ENCODE measurements at places on chromosomes 7 and 10.

DNA sequence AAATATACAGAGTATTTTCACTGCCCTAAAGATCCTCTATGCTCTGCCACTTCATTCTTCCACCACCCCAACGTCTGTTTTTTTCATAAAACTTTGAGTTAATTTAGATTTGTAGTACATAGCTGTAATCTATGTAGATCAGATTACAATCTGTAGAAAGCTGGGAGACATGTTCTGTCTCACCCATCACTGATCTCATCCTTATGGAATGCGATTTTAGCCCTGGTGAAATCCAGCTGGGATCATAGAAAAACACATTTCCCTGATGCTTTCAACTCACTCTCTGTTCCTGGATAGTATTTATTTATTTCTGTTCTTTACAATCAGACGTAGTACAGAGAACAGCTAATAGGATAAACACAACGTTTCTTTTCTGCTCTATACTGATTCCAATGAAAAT, 521.0 kb downstream of the KIF20B start:
- DNase-seq: peak; percentile 76

DNA sequence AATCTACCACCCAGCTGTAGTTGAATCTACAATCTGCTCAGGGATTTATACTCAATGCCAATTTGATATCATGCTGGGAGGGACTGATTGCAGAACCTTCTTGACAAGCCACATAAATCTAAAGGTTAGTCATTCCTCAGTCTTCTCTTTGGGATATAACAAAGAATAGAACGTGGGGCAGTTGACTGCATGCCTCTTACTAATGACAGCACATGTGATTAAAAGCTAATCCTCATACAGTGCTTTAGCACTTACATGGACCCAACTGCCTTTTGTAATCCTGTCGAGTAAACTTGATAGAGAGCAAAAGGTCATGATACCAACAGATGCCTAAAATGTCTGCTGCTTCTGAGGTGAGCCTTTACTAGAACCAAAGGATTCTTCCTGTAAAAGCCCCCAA, 12.3 kb downstream of the KLHL7 start:
- DNase-seq: no peak

DNA sequence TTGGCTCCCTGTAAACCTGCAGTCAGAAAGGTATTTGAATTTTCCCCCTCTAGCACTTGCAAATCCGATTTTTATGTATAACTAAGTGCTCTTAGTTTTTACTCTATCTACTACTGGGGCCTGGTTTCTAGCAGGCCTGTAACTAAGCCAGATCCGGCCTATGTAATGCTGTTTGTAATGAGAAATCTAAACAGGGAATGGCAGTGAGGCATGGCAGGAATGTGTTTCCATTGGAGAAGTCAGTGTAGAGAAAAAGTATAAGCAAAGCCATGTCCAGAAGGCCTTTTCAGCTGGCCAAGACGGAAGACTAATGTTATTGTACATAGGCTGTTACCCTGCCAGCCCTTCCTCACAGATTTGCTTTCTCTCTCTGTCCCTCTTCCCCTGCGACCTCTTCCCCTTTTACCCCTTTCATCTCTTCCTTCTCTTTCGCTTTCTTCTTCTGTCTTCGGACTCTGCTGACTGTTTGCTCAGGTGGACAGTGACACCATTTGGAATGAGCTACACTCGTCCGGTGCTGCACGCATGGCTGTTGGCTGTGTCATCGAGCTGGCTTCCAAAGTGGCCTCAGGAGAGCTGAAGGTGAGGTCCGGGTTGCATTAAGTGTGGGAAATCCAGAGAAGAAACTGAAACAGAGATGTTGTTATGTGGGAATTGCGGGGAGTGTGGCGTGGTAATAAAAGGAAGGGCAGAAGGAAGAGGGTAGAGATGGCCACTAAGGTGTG, 297.5 kb downstream of the HDAC9 start:
- peak; percentile 77 for DNase-seq

DNA sequence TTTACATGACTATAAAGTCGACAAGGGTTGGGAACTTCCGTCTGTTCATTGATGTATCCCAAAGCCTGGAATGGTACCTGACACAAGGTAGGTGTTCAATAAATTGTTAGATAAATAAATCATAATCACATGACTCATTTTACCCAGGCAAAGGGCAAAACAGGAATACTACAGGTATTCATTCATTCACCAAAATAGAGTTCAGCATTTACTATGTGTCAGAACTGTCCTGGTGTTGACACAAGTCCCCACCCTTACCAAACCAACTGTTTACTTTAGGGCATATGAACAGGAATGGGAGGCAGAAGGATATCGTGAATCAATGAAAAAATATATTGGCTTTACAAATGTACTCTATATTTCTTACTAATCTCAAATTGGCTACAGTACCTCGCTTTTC, 666 bp upstream of the YAE1 start:
- no peak for DNase-seq

DNA sequence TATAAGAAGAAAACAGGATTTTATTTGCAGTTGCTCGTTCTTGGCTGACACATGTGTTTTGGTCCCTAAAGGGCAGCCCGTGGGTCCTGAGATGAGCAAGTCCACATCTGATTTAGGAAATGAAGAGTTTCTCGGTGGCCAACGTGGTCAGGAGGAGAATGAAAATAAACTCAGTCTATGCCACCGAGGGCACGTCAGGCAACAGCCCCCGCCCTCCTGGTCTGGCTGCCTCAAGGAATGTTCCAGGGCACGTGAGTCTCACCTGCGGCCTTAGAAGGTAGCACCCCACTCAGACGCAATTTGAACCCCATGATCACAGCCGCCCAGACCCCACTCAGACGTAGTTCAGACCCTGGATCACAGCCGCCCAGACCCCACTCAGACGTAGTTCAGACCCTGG, 197.2 kb downstream of the ADARB2 start:
- no peak for DNase-seq

- no peak for DNase-seq
Observed at GRCh38 chr10:11685787-11686218, 56.4 kb upstream of the ECHDC3 start.

DNA sequence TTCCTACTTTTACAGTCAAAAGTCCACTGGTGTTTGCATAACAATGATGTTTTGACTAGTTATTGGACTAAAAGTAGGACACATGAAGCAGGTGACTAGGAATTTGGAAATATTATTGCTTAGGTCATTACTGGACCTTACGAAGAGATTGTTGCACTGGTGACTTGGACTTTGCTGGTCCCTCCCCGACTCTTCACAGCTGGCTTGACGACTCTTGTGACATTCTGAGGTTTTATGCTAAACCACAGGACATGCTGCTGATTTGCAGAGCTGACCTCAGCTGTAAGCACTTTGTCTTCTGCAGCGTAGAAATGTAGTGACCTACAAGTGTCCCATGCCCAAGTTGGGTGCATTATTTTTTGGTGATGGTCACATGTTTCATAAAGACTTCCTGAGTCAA, 21.9 kb downstream of the PCBD1 start:
- DNase-seq: no peak

DNA sequence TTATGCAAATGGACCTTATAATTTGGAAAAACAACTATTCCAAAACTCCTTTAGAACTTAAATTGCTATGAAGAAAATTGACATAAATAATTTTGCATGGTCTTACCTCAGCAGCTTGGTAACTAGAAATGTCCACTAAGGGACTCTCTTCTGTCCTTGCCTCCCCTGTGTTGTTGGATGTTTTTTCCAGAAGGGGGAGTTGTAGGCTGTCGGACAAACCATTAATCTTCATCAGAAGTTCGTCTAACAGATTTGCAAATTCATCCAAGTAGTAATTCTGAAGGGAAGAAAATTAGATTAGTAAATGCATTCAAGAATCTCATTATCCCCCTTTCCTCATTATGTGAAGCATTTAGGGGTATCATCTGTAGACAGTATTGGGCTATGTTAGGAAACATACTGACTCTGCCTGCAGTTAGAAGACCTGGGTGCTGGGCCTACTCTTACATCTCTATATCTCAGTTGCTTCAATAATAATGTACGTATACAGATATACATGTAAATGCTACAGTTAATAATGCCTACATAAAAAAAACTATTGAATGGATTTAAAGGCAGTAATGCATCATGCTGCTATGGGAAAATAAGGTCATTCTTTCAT, 155.6 kb downstream of the PKD1L1 start:
- no peak for DNase-seq

DNA sequence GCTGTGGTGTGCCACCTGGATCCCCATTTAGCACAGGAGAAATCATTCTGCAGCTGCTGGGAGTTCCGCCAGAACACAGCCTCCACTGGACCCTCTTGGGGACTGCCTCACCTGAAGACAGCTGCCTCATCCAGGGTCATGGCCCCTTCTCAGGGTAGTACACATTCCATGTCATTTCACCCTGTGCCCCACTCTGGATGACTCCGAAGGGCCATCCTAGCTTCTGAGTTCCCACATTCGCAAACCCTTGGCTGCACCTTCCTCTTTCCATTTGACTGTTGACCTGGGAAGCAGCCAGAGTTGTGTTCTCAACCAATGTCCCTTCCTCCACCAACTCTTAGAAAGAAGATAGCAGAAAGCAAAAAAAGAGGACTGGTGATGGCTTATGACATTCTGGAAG, 125.6 kb upstream of the TBX20 start:
- DNase-seq: no peak

DNA sequence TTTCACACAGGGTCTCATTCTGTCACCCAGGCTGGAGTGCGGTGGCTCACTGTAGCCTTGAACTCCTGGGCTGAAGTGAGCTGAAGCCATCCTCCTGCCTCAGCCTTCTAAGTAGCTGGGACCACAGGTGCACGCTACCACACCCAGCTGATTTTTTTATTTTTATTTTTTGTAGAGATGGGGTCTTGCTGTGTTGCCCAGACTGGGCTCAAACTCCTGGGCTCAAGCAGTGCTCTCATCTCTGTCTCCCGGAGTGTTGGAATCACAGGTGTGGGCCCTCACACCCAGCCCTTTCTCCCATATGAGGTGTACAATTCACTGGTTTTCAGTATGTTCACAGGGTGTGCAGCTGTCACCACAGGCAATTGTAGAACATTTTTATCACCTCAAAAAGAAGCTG, 5.2 kb downstream of the INPP5A start:
- DNase-seq: no peak

- DNase-seq: peak; percentile 88
Observed at GRCh38 chr7:113710310-113711096, 208.3 kb downstream of the PPP1R3A start.

GRCh38 chr10:103901299-103901698, 16.7 kb downstream of the STN1 start:
- DNase-seq: no peak

DNA sequence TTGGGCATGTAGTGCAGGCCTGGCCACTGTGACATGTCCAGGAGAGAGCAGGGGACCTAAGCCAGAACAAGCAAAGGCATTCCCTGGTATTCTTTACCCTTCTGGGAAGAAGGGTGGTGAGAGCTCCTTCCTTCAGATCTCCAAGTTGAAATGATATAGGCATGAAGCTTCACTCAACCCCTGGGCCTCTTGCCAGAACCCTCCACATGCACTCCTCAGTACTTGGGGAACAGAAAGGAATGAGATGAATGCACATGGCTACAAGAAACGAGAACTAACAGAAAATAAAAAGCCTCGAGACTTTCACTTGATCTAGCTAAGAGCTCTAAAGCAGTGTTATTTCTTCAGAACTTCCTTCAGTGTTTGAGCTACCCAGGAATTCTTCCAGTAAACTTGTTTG, 262.2 kb downstream of the ETV1 start:
- DNase-seq: peak; percentile 4

DNA sequence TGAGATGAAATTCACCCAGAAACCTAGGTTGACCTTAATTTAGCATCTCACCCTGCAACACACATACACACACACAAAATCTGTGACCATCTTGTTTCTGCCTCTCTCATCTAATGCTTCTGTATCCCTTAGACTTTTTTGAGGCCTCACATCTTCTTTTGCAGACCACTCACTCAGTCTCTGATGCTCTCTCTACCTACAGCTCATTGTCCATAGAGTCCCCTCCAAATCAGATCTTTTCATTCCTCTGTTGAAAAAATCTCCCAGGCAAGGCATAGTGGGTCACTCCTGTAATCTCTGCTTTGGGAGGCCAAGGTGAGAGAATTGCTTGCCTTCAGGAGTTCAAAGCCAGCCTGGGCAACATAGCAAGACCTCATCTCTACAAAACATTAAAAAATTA, 17.6 kb upstream of the PAX2 start:
- DNase-seq: no peak

- no peak for DNase-seq
Observed at GRCh38 chr10:29578457-29578856, 56.3 kb downstream of the SVIL start.

- no peak for DNase-seq
Observed at GRCh38 chr10:132776186-132776585, 9.8 kb downstream of the NKX6-2 start.

DNA sequence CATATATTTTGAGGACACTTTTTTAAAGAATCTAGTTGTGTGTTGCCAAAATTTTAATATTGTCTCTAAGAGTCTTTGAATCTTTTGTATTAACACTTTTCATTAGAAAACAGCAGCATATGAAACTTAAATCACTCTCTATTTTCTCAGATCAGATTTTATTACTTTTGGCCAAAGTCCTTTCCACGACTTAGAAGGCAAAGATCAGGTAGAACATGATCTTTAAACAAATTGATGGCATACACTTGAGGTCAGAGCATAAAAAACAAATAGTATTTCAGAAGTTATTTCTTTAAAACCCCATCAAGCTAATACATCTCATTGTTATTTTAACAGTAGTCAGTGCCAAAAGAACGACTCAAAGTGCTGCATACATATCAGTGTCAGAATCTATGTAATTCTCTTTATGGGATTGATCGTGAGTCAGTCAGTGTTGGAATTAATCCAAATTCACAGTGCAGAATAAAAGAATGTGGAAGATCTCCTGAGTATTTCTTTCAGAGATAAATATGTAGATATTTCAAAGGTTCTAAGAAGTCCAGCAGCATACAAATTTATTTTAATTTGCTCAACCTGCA, 9.6 kb upstream of the AGMO start:
- DNase-seq: peak; percentile 34

DNA sequence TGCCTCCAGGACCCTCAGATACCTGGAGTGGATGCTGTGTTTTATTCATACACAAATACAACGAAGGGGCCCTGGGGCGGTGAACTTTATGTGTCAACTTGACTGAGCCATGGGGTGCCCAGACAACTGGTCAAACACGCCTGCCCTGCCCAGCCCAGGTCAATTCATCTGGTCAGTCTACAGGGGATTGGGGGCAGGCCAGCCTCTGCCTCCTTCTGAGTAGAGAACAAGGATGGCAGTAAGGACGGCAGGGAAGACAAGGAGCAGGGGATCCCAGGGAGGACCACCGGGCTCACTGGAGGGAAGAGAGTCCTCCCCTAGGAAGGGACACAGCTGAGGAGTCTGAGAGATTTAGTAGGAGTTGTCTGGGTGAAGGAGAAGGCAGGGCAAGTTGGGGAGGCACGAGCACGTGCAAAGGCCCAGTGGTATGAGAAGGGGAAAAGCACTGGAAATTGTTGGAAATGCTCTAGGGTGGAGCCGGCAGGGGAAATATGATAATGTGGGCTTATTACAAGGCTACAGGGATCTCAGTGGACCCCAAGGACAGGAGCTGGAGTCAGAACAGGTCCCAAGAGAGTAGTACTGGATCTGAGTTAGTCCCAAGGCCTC, 63.4 kb downstream of the MYL10 start:
- DNase-seq: no peak

GRCh38 chr10:23892296-23892695, 316.6 kb upstream of the KIAA1217 start:
- no peak for DNase-seq

GRCh38 chr10:111545861-111546605, 469.2 kb downstream of the ADRA2A start:
- no peak for DNase-seq

GRCh38 chr10:12614177-12614995, 265.0 kb downstream of the CAMK1D start:
- no peak for DNase-seq

GRCh38 chr7:73718905-73719805, at the start of gene STX1A:
STX1A (minus strand) TSS chr7:73719669; CDS start chr7:73719631, 38 bp downstream.
- peak; percentile 58 for DNase-seq

GRCh38 chr10:77180794-77181193, 456.8 kb downstream of the KCNMA1 start:
- DNase-seq: no peak
